Frontal cortex (tissue), 4 donors: ENCODE measurements at places on chromosomes 12 and 14. TPM values are rescaled to one million over a fixed set of nuclear protein-coding genes. Genes with fewer than 3 reads are reported as not detected.

DNA sequence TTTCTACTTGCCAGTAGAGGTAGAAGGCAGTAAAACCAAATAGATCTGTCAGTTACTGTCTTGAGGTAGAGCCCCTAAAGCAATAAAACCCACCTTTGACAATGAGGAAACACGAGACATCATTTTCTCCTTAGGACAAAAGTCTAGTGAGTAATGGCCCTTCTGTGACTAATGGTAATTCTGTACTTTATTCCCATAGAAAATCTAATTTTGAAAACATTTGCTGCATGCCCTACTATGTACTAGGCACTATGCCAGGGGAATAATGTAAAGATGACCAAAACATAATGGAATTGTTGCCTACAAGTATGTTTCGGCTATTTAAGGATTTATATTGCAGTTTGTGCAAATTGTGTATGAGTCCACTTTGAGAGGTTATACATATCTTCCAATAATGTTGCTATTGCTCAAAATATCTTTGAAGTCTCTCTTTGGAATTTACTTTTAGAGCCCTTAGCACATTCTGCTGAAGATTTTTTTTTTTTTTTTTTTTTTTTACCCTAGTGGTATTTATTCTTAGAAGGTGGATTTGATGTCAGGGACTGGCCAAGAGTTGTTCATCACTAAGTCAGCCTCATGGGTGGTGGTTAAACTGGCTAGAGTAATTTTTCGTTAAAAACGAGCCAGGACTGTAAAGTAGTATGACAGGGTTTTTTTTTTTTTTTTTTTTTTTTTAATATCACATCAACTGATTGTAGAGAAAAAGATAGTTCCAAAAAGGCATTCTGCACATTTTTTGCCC, 109.7 kb downstream of the CRADD start:
- DNase-seq: no peak

DNA sequence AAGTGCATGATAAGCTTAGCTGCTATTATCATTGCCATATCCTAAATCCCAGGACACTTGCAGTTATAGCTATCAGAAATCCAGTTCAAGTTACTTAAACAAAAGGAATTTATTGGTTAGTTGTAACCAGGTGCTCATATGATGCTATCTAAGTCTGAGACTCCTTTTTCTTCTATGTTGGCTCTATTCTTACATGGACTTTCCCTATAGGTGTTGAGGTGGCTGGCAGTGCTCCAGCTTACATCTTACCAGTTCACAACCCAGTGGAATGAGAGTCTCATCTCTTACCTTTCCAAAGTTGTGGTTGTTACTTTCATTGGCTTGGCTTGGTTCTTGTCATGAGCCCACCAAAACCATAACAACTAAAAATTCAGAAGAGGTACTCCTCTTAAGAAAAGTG, 94.6 kb downstream of the DACT1 start:
- no peak for DNase-seq

GRCh38 chr14:56004323-56004722, 113.9 kb upstream of the PELI2 start:
- DNase-seq: no peak

DNA sequence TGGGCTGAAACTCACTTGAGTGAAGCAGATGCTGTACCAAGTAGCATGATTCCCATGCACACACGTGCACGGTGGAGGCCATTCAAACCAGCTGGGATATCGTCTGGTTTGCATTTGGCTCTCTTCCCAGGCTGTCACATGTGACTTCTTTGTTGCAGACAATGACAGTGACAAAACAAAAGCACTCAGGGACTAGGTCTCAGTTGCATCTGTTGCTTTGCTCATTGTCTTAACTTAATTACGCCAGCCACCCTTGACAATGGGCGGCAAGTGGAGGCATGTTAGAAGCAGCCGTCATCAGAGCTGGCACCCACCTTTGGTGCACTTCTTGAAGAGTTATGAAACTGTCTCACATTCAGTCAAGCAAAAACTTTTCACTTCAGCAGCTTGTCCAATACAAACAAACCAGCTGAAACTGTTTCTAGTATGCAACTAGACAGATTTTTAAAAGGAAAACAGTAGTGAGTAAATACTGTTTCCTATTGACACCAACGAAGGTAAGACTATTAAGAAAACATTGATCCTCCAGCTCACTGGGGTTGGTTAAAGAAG, 74.3 kb downstream of the IGF1 start:
- peak; percentile 10 for DNase-seq

DNA sequence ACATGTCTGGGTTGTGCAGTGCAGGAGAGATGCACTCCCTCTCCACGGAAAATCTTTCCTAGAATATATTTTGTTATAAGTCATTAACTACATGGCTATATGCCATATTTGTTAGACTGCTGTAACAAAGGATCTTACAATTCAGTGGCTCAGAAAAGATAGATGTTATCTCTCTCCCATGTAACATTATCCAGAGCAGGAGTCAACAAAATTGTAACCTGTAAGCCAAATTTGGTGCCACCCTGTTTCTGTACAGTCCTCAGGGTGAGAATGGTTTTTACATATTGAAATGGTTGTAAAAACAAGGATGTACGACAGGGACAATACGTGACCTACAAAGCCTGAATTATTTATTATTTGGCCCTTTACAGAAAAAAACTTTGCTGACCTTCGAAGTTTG, 155.5 kb downstream of the KIF21A start:
- no peak for DNase-seq

GRCh38 chr12:6752167-6752920, 597 bp downstream of the MLF2 start:
- peak; percentile 49 for DNase-seq

DNA sequence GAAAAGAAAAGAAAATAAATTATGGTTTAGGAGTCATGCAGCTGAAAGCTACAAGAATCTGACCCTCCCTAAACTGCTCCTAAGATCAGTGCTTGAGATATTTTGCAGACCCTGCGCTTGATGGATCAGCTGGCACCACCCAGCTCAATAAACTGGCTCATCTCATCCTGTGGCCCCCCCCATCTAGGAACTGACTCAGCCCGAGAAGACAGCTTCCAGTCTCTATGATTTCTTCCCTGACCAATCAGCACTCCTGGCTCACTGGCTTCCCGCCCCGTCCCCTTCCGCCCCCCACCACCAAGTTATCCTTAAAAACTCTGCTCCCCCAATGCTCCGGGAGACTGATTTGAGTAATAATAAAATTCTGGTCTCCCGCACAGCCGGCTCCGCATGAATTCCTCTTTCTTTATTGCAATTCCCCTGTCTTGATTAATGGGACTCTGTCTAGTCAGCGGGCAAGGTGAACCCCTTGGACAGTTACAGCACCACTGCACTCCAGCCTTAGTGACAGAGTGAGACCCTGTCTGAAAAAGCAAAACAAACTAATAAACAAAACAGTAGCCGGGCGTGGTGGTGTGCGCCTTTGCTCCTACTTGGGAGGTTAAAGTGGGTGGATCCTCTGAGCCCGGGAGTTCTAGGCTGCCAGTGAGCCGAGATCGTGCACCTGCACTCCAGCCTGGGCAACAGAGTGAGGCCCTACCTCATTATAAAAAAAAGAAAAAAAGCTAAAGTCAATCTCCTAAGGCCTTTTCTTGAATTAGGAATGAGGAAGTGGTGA, 24.5 kb upstream of the SPTLC2 start:
- DNase-seq: no peak

GRCh38 chr12:10140001-10140400, 10.0 kb upstream of the CLEC7A start:
- peak; percentile 38 for DNase-seq

DNA sequence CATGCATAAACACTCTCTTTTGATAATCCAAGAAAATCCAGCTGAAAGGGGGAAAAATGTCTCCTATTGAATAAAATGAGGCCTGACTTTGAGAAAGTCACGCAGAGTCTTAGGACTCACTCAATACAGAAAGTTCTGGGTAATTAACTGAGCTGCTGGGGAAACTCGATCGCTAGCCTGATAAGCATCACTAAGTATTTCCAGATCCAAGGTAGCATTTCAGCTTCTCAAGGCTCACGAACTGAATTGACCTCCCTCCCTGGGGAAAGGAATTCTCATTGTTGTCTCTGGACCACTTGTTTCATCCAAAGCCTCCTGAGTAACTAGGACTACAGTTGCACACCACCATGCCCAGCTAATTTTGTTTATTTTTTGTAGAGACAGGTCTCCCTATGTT, 13.8 kb upstream of the ANAPC5 start:
- no peak for DNase-seq

GRCh38 chr14:102777711-102778337, 575 bp downstream of the TRAF3 start:
- DNase-seq: peak; percentile 57

The TMEM179 gene
- total RNA-seq: 42.0 TPM

The PPP1R3E gene
- 4.5 TPM for total RNA-seq
